ENCODE measurements at places on chromosomes 3 and 15.

- no peak for DNase-seq
These were observed 11.2 kb downstream of the ANP32A start for GRCh38 chr15:68809517-68809916.

GRCh38 chr15:92315595-92316211, 78.0 kb upstream of the ST8SIA2 start:
- DNase-seq: no peak

DNA sequence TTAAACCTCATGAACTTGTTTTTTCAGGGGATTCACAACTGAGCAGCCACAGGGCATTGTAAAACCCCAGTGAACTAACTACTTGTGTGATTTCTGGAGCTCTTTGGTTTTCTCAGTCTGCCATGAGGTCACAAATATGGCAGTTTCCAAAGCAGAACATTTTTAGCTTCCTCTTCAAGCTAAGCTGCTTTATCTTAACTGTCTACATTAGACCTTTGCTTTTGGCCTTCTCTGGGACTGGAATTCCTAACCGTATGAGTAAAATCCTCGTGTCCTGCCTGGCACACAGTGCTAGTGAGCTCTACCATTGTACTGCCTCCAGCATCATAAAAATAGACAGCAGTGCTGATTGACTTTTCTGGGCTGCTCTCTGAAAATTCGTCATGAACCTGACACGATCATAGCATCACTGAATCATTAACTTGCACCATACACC, 22.1 kb downstream of the CDIN1 start:
- DNase-seq: peak; percentile 77

GRCh38 chr15:76840830-76841460, 64.2 kb downstream of the SCAPER start:
- DNase-seq: no peak

DNA sequence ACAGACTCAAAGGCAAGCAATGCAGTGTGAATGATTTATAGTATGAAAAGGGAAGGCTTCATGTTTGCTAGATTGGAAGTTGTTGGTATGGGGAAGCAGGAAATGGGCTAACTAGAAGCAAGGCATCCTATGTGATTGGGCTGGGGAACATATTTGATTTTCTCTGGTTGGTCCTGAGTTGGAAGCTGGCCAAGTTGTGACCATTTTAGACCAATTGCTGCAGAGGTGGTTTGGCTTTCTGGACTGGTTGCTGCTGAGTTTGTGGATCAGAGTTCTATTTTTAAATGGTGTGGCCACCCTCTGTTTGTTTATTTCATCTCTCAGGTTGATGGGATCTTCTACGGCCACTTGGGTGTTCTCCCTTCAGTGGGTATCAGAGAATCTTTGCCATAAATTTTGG, 39.7 kb downstream of the NUDT16 start:
- no peak for DNase-seq

- no peak for DNase-seq
These were observed 14.9 kb upstream of the LEKR1 start for GRCh38 chr3:156811089-156811862.

Measured in posterior vena cava (tissue), 2 donors.